ENCODE measurements at places on chromosomes 7 and 10.

DNA sequence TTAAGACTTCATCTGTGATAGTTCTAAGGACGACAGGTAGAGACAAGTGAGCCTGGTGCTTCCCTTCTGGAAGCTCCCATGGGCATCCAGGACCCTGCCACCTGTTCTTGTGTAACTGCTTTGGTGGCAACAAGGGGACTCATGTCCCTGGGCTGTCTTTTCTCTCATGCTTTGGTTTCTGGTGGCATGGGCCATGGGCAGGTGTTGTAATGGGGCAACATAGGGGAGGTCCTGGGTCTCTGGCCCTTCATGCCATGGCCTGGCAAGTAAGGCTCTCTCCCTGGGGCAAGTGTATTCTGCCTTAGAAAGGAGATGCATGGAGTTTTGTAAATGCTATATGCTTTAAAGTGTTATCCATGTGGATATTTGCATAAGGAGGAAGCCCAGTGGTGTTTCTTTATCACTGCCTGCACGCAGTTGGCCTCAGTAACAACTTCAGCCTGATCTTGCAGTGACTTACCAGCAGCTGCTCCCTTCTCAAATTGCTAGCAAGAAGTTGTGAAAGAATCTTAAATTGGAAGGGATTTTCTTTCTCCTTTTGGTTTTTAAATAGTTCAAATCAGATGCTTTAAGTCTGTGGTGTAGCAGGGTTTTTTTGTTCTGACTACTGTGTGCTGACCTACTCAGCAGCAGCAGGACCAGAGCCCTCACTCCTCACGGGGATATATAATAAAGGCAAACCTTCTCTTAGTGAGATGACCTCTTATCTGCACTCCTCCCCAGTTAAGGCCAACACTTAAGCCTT lies 39.9 kb downstream of the OGDH start:
- DNase-seq: no peak

DNA sequence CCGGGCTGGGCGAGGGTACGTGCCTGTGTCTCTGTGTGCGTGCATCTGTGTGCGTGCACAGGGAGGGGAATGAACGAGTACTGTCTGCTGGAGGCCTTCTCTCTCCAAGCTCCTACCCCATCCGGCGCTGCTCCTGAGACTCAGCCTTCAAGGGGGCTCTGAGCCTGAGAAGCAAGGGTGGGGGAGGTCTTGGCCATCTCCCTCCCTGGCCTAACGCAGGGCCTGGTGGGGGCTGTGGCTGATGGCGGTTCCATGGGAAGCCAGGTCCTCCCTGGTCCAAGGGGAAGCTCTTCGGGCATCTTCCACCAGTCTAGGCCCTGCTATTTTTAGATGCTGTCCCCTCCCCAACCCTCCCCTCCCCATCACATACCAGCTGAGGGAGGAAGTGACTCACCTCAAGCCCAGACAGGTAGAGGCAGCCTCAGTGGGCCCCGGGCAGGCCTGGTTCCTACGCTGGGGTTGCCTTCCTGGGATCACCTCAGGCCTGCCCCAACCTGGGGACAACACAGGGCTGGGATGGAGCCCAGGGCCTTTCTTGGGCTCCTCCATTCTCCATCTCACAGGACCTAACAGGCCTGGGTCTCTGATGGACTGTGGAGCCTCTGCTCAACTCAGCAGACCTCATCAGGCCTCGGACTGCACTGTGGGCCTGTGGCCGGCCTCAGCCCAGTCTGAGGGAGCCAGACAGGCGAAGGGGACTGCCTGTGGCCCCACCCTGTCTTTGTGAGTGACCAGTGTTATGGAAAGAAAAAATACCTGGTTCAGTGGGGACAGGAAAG lies 32.2 kb downstream of the DNAJB12 start:
- DNase-seq: no peak

GRCh38 chr10:49312246-49312869 lies 13.4 kb downstream of the C10orf71 start:
- no peak for DNase-seq

GRCh38 chr10:46227936-46228562 lies 58.7 kb upstream of the ANTXRL start:
- DNase-seq: no peak

GRCh38 chr10:51528527-51528926 lies 170.9 kb downstream of the CSTF2T start:
- DNase-seq: no peak

DNA sequence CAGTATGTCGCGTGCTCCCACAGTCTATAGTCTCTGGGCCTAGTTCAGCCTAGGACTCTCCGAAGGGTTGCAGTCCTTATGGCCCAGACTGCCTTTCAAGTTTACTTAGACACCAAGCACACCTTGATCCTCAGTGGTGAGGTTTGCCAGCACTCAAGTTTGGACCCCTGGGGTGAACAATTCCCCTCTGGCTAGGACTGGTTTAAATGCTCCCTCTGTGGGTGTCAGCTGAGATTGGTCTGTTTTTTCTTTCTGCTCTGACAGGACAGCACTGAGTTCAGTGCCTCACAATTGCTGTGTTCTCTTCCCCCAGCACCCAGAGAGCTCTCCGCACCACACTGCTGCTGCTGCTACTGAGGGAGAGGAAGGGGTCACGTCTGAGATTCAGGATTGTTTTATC lies 31.9 kb upstream of the AGR3 start:
- DNase-seq: no peak

DNA sequence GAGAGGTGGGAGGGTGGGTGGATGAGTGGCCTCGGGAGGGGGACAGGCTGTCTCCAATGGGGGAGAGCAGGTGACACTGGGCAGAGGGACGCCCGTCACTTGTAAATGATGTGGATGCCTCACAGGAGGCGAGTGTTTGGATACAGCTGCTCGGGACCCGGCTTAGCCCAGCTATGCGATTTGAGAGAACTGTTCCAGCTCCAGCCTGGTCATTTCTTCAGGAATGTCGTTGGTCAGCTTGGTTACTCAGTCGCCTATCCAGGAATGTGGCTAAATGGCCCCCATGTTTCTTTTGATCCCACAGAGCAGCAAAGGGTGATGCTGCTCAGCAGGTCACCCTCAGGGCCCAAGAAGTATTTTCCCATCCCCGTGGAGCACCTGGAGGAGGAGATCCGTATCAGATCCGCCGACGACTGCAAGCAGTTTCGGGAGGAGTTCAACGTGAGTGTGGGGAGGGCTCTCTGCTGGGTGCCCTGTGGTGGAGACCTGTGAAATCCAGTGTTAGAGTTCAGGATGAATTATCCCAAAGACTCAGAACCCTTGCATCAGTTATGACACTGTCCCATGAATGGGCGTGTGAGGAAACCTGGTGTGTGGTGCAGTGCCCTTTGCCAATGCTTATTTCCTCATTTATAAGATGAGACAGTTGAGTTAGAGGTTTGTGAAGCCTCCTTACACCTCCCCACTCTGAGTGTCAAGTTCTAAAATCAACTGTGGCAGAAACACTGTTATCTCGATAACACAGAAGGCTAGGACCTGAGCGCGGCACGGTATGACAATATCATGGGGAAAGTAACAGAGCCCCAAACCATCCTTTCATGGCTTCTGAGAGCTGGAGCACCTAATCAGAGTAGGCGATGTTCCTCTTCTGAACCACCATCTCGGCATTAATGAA lies 76.8 kb downstream of the MKI67 start:
- no peak for DNase-seq

DNA sequence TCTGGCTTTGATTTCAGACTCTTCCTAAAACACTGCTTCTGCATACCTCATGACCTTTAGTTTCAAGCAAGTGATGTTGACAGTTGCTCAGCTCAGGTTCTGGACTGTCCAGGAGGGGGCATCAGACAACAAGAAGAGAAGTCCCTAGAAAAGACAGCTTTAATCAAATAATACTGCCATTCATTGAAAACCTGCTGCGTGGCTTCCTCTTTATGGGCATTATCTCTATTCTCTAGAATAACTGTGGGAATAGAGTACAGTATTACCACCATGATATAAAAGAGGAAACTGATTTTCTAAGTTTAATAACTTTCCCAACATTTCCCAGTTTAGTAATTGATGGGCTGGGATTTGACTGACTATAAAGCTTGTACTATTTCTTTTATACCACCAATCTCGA lies 170.4 kb downstream of the SNX13 start:
- peak; percentile 82 for DNase-seq

DNA sequence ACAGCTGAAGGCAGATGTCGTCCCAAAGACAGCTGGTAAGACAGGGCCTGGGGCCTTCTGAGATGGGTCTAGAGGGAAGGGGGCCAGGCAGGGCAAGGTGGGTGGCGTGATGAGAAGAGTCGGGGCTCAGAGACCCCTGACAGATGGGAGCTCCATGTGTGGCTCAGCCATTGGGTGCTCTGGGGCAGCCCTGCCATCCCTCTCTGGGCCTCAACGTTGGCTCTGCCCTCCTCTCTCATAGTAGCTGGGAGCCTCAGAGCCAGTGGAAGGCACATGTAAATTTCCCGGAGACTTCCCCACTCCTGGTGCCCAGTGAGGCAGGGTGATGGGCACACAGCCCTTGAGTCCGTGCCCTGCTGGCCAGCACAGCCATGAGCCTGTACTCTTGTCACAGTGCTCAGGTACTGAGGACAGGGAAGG lies 1.8 kb downstream of the PPIF start:
- DNase-seq: no peak

DNA sequence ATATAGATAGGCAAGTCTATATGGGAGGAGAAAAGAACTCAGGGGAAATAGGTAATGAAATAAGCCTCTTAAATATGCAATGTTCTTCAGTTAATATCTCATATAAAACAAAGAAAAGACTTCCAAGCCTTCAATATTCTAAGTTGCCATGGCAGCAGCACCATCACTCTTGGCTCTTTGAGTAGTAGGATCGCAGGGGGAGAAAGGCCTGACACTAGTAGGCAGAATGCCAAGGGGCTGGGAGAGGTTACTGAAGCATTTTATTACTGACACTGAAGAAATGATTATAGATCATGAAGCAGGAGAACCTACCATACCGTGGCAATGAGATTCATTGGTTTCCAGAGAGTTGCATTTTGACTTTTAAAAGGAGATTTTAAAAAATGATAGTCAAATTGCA lies 193.9 kb downstream of the NXPH1 start:
- DNase-seq: no peak

GRCh38 chr7:232410-233248 lies 40.3 kb downstream of the FAM20C start:
- peak; percentile 93 for DNase-seq

DNA sequence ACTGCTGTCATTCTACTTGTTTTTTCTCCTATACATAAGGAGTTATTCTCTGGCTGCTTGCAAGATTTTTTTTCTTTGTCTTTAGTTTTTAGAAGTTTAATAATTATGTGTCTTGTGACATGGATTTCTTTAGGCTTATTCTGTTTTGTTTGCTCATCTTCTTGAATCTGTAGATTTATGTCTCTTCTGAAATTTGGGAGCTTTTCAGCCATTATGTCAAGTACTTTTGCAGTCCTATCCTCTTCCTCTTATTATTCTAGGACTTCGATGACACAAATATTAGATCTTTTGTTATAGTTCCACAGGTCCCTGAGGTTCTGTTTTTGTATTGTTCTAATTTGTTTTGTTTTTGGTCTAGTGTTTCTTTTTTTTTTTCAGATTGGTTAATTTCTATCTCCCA lies 13.9 kb upstream of the SGPL1 start:
- no peak for DNase-seq

- peak; percentile 44 for DNase-seq
Measured at GRCh38 chr10:63553031-63553430, 31.8 kb downstream of the REEP3 start.

- DNase-seq: peak; percentile 58
Measured at GRCh38 chr10:118950190-118950680, 79.3 kb upstream of the NANOS1 start.

GRCh38 chr10:30052062-30052461 lies 7.3 kb downstream of the JCAD start:
- DNase-seq: peak; percentile 37

GRCh38 chr10:11379771-11380170 lies 231.7 kb downstream of the USP6NL start:
- DNase-seq: no peak

DNA sequence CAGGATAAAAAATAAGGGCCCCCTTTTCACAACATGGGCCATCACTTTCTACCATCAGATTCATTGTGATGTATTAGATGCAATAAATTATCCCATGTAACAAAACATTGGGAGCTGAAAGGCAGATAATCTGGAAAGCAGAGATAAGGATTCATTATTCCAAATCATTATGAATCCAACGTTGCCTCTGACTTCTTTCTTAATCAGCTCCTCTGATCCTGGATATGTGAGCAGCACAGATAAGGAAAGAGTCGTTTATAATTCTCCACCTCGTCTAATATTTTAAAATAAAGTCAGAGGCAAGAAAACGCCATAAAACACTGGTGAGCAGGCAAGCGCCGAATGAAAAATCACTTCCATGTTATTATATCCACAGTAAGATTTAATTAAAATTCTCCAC lies 13.8 kb upstream of the GATA3 start:
- DNase-seq: no peak

DNA sequence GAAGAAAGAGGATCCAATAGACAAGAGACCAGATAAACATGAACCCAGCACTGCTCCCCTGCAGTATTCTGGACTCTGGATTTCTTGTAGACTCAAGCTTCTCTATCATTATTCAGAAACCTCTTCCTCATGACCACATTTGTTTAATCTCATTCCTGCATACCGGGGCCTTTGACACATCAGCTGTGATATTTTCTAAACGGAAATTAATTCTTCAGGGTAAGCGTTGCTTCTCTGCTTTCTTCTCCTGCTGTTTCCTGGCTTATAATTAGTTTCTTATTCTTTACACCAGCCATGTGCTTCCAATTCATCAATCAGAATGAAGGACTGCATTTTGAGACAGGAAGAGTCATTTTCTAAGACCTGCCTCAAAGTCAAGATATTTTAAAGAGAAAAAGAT lies 54.2 kb upstream of the TARP start:
- DNase-seq: no peak

DNA sequence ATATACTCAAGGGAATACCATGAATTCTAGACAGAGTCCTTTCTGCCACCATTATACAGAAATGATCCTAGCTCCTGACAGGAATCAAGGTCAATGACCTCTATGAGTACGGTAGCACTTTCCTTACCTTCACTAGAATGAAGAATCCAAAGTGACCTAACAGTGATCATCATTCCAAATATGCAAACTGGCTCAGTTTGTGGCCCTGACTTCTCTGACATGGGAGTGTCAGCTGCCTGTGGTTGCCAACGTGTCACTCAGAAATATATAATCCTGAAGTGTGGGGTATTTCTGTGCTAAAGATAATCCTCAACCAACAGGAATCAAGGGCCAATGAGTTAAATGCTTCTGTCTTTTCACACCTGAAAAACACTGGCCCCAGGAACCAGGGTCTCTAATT lies 45.7 kb downstream of the COPG2 start:
- DNase-seq: no peak

DNA sequence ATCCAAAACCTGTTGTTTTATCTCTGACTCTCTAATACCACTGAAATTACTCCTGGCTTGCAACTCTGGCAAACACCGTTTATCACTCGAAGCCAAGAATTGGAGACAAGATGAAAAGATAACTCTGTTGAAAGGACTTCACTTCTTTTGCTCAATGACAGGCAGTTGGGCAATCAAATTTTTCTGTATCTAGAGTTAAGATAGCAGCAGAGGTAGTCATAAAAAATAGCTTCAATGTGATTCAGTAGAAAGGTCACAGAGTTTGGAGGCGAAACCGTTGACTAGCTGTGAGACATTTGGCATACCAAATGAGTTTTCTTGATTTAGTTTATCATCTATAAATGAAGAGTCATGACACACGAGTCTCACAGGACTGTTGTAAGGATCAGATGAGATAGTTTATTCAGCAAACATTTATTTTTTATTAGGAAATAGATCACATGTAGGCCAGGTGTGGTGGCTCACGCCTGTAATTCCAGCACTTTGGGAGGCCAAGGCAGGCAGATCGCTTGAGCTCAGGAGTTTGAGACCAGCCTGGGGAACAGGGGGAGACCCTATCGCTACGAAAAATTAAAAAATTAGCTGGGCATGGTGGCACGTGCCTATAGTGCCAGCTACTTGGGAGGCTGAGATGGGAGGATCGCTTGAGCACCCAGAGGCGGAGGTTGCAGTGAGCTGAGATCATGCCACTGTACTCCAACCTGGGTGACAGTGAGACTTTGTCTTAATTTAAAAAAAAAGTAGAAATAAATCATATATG lies 23.6 kb downstream of the AKR1B1 start:
- peak; percentile 62 for DNase-seq

Data from foreskin fibroblast (primary cell).